Putamen (tissue), 1 donor: ENCODE measurements at places on chromosomes 6 and 20.

- DNase-seq, result no peak
These were observed 60.7 kb upstream of the LAMA2 start for GRCh38 chr6:128822271-128822670.

GRCh38 chr6:168098431-168098861, 19.4 kb upstream of the FRMD1 start:
- DNase-seq, result no peak

- DNase-seq, result no peak
These were observed 18.7 kb downstream of the RAMACL start for GRCh38 chr6:166567813-166568212.

GRCh38 chr6:100415768-100416167, 49.0 kb downstream of the SIM1 start:
- no peak for DNase-seq

GRCh38 chr6:36160147-36160760, 29.9 kb downstream of the MAPK13 start:
- DNase-seq, result no peak

- no peak for DNase-seq
These were observed 1230.3 kb upstream of the CITED2 start for GRCh38 chr6:140604786-140605185.

GRCh38 chr6:13009031-13009430, 292.5 kb downstream of the PHACTR1 start:
- DNase-seq, result no peak

- no peak for DNase-seq
These were observed 76.5 kb downstream of the NRN1 start for GRCh38 chr6:5930143-5930770.

- DNase-seq, result no peak
These were observed 76.4 kb downstream of the SSR1 start for GRCh38 chr6:7236306-7237209.

DNA sequence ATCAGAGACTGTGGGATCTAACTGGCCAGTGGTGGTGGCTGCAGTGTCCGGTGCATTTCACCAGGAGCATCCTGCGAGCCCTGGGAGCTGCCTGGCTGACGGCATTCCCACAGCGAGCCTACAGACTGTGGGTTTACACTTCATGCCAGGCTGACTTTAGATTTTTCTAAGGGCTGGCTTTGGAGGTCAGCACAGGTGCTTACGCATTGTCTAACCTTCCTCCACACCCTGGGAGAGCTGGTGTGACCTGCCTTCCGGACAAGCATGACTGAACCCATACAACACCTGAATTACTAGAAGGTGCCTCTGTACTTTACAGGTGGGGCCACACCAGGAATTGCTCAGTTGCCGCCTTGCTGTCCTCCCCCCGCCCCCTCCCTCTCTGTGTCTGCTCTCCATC, 96.2 kb downstream of the RREB1 start:
- no peak for DNase-seq

DNA sequence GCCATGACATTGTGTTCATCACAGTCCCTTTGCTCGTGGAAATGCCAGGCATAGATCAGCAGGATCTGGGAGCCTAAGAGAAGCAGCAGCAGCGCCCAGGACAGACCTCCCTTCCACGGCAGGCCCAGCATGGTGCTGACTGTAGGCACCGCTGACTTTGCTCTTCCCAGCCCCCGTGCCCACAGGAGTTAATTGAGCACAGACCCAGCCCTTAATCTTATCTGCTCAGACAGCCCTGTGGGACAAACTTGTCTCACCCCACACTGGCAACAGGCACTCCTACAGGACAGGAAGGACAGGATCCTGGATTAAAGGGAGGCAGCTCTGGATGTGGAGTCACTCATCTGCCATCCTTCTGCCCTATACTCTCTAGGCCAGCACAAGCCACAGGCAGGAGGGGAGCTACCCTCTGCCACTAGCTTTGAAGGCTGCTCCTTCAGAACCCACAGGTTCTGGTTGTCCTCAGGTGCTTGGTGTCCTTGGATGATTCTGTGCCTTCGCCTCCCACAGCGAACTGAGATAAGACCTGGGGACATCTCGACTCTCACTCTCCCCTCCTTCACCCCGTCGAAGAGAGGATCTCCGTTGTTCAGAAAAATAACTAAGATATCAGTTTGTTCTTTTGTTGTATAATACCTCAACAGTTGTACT, at the start of gene CST9L:
CST9L (minus strand) TSS at position 165 of the 651 bp plus-strand sequence; CDS start at position 131, 34 bp downstream.
- no peak for DNase-seq

DNA sequence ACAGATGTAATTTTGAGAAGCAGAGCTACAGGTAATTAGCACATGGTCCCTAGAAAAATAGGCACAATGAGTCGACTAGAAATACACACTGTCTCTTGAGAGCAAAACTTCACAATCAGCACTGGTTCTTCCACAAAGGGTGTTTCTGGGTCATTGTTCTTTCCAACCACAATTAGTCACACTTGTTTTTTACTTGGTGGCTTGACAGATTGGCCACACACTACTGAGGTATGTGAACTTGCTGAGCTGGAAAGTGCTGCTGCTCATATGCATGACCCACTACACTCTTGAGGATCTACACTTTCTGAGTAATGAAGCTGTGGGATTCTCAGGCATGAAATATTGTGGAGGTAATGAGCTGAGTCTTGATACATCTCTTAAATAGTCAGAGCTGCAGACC, 347.7 kb downstream of the BCKDHB start:
- no peak for DNase-seq

DNA sequence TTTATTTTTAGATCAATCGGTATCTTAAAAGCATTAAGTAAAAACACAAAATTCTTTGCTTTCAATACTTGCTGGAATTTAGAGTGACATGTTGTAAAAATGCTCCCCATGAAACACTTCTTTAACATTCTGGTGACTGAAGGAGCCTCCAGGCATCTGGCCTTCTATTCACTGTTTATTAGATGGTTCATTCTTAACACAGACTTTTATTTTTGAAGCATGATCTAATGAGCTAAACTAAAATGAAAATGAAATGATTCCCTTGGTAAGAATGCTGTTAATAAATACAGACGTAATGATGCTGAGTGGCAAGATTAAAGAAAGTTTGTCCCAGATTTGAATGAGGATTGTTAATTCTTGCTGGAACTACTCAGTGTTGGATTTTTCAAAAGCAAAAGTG, 698.4 kb downstream of the TENT5A start:
- DNase-seq, result no peak

GRCh38 chr20:22795871-22796270, 211.5 kb upstream of the FOXA2 start:
- DNase-seq, result no peak

GRCh38 chr6:15623276-15624116, 39.3 kb downstream of the DTNBP1 start:
- DNase-seq, result no peak

DNA sequence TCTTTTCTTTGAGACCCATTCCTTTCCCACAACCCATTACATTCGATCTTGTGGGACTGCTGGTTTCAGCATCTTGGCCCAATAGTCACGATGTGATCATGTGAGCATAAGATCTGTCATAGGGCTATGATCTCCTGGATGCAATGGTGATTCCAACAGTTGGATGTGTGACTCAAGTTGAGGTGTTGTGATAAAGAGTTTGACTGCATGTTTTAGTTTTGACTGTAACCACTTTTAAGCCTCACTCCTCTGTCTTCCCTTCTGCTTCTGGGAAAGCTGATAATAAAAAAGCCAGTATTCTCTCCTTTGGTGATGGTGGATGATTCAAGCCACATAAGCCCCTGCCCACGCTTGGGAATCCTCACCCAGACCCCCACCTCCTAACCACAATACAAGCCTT, 117.0 kb upstream of the ASCC3 start:
- DNase-seq, result no peak

DNA sequence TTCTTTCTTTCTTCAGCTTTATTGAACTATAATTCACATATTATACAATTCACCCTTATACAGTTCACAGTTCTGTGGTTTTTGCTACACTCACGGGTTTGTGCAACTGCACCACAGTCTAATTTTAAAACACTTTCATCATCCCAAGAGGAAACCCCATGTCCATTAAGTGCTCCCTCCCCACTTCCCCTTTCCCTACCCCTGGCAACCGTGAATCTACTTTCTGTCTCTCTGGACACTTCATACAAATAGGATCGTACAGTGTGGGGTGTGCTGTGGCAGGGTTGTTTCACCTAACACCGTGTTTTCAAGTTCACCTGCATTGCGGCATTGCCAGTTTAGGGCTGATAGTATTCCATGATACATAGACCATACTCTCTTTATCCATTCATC, 118.8 kb downstream of the PHACTR3 start:
- no peak for DNase-seq

GRCh38 chr6:123997223-123997622, 193.6 kb downstream of the NKAIN2 start:
- no peak for DNase-seq

GRCh38 chr6:42100029-42100901, 42.2 kb downstream of the C6orf132 start:
- DNase-seq, result no peak

DNA sequence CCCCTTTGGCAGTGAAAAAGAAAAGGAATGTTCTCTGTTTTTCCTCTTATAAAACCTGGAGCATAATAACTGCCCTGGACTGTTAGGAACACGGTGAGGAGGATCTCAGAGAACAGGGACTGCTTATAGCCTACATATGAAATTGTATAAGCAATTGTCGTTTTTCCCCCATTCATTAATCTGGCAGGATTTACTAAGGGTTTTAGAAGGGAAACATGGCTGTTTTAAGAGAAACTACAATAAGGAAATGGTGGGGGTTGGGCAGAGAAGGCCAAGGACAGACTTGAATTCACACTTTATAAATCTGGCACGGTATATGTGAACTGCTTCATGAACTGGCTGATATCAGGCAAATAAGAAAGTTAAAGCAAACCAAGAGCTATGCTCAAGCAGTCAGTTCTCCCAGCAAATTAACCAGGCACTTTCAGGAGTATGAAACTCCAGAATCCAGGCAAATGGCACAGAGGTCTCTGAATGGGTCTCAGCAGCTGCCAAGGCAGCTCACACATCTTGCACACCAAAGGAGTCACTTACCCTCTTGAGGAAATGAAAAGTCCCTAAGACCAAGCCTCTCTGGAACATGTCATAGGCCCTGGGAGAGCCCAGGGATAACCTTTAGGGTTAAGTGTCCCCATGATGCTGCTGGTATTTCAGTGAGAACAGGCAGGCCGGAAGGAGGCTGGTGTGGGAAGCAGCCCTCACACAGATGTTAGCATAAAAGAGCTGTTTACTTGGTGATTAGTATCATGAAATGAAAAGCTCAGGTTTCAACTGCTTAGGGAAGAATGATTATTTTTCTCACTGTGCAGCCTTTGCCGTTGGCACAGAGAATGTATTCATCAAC, 260.5 kb upstream of the MARCKS start:
- DNase-seq, result no peak

- DNase-seq, result no peak
These were observed 104.6 kb downstream of the EPB41L2 start for GRCh38 chr6:130958468-130958867.

DNA sequence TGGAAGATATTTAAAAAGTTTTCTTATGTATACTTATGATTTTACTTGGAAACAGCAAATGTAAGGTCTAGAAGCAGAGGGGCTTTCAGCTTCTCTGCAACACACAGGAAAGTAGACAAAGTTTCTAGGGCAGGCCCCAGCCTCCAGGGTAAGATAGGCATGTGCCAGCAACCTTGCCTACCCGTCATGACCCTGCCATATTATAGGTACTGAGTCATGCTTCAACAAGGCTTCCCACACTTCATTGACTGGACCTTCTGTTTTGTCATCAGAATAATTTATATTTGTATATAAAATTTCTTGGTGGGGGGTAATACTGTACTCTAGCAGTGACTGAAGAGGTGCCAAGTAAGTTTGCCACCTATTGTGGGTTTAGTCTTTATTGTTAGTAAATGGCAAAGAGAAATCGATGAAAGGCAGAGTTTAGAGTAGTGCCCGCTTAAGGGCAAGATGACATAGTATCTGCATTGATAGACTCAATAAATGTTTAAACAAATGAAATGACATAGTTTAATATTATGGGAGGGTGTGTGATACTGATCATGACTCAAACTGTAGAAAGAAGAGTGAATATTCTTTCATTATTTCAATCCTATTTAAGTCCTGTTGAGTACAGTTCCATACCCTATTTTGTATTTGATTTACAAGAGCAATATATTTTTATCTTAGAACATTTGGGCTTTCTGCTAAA, 95.6 kb downstream of the JARID2 start:
- no peak for DNase-seq

GRCh38 chr6:137829641-137830083, 37.4 kb upstream of the TNFAIP3 start:
- no peak for DNase-seq

DNA sequence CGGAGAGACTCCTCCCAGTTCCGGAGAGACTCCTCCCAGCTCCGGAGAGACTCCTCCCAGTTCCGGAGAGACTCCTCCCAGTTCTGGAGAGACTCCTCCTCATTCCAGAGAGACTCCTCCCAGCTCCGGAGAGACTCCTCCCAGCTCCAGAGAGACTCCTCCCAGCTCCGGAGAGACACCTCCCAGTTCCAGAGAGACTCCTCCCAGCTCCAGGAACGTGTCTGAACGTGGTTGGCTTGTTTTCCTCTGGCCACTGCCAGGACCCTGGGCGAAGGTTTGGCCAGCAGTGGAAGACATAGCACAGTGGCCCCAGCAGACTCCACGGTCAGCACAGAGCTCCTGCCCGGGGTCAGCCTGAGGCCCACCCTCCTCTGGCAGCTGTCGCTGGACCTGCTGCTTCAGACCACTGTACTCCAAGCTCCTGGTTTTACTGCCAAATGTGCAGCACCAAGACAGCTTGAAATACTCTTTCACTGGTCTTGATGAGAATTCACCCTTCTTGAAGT, 122.3 kb upstream of the AFDN start:
- DNase-seq, result no peak

GRCh38 chr6:139508576-139508975, 134.1 kb upstream of the CITED2 start:
- no peak for DNase-seq

DNA sequence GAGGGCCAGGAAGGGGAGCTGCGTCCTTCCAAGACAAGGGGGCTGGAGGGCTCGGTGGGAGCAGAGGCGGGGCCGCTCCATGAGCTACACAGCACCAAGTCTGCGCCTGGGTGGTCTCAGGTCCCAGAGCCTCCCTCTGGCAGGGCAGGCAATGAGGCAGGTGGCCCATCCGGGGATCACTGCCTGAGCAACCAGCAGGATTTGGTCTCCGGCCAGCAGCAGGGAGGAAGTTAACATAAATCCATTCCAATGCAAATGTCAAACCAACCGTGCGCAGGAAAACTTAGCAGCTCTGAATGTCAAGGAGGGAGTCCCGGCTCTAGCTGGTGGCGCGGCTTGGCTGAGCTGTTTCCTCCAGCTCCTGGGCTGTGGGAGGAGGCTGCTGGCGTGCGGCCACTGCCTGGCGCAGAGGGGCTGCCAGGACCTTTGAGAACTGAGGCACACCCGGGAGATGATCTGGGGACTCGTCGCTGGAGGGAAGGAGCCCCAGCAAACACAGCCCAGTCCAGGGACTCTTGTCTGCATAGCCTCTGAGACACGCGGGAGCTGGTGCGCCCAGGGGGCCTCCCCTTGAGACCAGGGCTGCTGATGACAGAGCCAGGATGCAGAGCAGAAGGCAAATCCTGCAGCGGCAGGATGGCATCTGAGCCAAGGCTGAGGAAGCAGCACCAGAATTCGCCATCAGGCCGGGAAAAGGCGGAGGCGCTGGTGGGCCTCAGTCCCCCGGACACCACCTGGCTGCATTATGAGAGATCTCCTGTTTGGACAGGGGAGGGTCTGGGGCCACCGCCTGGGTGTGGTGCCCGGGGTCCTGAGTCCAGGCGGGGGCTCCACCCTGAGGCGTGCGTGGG, 33.1 kb upstream of the CHRNA4 start:
- DNase-seq, result no peak

- DNase-seq, result no peak
These were observed 12.9 kb upstream of the EZR start for GRCh38 chr6:158832026-158832425.
